ENCODE measurements at places on chromosomes 2 and 18. TPM values are rescaled to one million over a fixed set of nuclear protein-coding genes. Genes with fewer than 3 reads are reported as not detected.
A peak's percentile ranks its signal among the peaks of the same experiment; 100 is the strongest.

Gene GPR45
- total RNA-seq, result not detected

- no peak for DNase-seq
These were observed 214.4 kb downstream of the GLI2 start for GRCh38 chr2:120949957-120950590.

DNA sequence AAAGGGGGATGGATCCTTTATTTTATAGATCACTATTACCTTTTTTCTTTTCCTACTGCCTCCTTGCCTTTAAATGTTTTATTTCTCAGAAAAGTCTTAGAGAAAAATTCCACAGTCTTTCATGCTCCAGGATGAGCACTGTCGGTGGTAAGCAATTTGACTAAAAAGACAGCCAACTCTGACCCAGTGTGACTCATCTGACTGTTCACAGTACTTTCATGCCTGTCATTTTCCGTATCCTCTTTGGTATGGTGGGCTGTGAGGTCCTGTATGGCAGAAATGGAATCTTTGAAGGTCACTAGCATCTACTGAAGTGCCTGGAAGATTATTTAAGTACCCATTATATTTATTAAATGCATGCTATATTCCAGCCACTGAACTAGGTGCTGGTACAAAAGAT, 2.1 kb upstream of the RFTN2 start:
- DNase-seq, result no peak

GRCh38 chr2:143375384-143375880, 246.2 kb downstream of the ARHGAP15 start:
- no peak for DNase-seq

DNA sequence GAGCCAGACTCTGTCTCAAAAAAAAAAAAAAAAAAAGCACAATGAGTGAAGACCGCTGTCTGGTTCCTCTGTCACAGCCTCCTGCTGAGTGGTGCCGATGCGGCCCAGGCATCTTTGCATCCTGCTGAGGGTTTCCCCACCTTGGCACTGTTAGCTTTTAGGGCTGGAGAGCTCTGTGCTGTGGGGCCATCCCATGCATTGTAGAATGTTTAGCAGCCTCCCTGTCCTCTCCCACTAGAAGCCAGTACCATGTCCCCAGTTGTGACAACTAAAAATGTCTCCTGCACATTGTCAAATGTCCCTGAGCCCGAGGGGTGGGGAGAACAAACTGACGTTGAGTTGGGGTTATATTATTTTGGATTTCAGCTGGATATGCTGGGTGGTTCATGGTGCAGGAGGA, 7.9 kb upstream of the COLEC11 start:
- no peak for DNase-seq

DNA sequence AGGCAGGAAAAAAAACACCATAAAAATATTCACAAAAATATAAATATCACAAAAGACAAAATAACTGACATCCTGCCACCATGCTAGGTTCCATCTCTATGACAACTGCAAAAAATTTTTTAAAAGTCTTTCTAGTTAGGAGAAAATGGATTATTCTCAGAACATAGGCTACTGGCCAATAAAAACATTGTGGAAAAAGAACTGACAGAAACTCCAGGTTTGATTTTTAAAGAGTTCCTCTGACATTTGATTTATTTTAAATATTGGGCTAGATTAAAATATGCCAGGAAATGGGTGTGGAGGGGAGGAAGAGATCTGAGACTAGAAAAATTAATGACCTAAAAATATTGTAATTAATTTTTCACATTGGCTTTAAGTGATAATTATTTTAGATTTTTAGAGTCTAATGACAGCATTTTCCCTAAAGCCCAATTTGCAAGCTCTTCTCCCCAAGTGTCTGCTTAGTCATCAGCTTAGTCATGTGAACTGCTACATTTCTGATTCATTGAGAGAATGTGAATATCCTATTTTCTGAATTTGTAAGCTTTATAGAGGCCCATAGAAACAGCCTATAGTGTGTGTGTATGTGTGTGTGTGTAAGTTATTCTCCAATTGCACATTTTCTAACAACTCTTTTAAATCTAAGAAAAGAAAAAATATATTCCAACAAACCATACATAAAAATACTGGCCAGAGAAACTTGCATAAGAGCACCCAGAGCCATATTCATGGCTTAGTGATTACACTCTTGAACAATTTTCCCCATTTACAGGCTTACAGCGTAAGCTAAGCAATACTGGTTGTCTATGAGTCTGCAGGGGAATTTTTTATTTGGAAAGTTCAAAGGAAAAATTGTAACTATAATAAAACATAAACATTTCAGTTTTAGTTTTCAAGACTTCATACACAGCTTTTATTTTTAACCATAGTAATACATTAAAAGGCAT, 48.4 kb downstream of the TMEFF2 start:
- DNase-seq, result no peak

DNA sequence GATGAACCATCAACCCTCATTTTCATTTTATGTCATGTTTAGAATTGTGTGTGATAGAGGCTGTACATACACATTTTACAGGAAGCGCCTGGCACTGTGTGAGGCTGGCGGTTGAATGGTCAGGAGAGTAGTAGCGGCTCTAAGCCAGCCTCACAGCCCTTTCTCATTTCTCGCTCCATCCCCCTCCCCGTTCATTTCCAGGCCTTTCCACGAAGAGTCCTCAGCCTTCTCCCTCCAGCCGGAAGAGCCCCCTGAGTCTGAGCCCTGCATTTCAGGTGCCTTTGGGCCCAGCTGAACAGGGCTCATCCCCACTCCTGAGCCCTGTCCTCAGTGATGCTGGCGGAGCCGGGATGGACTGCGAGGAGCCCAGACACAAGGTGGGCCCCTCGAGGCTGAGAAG, 51.8 kb downstream of the STK25 start:
- no peak for DNase-seq

GRCh38 chr18:45688833-45689232, 35.1 kb upstream of the SLC14A1 start:
- peak; percentile 81 for DNase-seq
